Stimulated activated CD8-positive, alpha-beta memory T cell treated with anti-CD3 and anti-CD28 coated beads, Interleukin-15, amount 100 ng/mL, for 24 hours (primary cell): ENCODE measurements at places on chromosomes 16 and 17.

DNA sequence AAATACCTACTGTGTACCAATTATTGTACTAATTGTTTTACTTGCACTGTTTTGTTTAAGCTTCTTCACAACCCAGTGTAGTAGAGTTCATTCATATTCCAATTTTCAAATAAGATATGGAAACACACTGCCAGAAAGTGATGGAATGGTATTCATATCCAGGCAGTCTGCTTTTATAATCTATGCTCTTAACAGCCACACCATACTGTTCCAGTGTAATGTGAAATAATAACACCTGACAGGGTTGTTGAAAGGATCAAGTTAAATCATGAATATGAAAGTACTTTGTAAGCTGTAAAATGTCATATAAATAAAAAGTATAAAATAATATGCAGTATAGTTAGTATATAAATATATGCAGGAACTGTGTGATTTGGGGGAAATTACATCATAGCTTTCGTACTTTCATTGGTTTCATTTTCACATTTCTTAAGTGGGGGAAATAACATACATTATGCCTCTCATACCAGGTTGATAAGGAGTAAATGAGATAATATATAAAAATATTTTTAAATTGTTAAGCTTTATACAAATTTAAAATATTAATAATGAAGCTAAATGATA lies 230.8 kb downstream of the TANC2 start:
- DNase-seq, result no peak

DNA sequence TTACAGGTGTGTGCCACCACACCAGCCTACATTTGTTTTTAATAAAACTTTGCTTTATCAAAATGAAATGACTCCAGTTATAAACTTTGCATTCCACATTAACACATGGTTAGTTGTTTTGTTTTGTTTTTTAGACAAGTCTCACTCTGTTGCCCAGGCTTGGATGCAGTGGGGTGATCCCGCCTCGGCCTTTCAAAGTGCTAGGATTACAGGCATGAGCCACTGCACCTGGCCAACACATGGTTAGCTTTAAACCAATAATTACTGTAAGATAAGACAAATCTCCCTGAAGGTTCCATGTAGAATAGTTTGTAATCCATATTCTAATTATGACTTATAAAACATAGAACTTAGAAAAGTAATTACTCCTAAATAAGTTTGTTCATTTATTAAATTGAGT lies 89.8 kb upstream of the MED13 start:
- no peak for DNase-seq

- DNase-seq, result no peak
Observed at GRCh38 chr16:27108826-27109665, 42.3 kb downstream of the C16orf82 start.

DNA sequence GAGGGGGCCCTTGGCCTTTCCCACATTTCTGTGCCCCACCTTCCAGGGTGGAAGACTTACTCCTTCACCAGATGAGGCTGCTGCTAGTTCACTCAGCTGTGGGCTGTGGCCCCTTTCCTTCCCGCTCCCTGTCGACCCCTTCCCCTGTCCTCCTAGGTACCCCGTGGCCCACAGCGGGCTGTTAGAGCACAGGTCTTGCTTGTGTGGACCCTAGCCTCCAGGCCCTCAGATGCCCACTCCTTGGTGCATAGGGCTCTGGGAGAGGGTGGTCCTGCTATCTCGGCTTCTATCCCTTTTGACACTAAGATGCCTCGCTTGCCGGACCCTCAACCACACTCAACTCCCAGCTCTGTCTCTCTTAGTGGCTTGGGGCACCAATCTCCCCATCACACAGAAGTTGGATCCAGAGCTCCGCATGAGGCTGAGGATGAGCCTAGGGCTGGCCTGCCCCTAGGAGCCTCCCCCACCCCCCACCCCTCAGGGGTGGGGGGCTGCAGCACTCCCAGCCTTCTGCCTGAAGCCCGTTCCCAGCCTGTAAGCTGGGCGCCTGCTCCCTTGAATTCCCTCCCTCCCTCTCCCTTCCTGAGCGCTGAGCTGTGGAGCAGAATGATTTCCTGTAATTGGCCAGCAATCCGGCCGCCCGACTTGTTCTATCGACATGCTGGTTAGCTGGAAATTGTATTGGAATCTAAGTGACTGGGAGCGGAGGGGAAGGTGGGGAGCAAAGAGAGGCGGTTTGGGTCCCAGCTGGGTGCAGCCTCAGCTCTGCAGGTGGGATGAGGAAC lies 30.9 kb downstream of the DCAKD start:
- no peak for DNase-seq

DNA sequence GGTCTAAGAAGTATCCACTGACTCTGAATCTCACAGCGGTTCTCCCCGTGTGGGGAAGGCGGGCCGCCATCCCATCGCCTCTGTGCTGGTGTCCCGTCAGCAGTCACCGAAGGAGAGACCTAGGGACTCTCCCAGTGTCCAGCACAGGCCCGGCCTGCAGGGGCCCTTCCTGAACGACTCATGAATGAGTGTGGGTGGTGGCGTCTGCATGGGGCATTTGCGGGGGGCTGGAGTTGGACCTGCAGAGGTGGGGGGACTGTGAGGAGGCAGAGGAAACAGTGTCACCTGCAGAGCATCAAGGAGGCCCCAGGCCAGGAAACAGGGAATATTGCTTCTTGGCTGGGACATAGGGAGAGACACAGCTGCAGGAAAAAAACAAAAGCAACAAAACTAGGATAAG lies 10.3 kb downstream of the KCNG4 start:
- DNase-seq, result no peak

DNA sequence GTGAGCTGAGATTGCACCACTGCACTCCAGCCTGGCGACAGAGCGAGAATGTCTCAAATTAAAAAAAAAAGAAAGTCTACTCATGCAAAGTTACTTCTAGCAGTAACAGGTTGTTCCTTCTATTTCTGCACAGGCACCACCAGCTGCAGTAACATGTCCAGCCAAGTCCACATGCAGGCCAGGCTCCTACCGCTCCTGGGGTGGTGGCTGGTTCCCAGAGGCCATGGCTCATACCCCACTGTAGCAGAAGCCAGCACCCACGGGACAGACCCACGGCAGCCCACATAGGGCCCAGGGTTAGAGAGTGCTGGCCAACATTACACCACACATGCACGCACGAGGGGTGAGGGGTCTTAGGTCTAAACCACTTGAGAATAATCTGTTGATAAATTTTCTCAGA lies 26.7 kb upstream of the TRAP1 start:
- no peak for DNase-seq

DNA sequence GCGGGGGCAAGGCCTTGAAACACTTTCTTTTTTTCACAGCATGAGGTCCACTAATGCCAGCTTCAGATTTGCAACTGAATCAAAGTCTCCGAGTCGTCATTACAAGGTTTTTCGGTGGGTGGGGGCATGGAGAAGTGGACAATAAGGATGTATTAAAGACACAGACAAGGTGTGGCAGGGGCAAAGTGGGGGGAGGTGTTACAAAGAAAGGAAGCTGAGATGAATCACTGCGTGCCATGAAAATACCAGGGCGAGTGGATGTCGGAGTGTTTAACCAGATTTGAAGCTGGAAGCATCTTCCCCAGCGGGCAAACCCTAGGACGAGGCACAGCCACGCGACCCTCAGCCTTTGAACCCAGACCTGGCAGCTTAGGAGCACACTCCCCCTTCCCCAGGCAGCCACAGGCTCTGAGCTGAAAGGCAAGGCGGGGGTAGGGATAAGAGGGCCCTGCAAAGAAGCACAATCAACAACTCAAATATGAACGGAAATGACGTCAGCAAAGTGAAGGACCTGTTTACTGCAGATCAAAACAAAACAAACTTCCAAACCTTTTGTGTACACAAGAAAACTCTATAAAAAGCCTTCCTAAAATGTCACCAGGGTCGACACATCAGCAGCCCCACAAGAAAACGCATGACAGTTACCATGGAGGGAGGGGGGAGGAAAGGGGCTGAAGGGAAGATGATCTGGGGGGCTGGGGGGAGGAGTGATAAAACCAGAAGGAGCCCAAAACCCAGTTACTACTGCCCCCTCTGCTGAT lies 5.6 kb upstream of the ZFHX3 start:
- DNase-seq, result no peak

GRCh38 chr16:2032285-2033056 lies 5.8 kb downstream of the NHERF2 start:
- DNase-seq, result no peak

DNA sequence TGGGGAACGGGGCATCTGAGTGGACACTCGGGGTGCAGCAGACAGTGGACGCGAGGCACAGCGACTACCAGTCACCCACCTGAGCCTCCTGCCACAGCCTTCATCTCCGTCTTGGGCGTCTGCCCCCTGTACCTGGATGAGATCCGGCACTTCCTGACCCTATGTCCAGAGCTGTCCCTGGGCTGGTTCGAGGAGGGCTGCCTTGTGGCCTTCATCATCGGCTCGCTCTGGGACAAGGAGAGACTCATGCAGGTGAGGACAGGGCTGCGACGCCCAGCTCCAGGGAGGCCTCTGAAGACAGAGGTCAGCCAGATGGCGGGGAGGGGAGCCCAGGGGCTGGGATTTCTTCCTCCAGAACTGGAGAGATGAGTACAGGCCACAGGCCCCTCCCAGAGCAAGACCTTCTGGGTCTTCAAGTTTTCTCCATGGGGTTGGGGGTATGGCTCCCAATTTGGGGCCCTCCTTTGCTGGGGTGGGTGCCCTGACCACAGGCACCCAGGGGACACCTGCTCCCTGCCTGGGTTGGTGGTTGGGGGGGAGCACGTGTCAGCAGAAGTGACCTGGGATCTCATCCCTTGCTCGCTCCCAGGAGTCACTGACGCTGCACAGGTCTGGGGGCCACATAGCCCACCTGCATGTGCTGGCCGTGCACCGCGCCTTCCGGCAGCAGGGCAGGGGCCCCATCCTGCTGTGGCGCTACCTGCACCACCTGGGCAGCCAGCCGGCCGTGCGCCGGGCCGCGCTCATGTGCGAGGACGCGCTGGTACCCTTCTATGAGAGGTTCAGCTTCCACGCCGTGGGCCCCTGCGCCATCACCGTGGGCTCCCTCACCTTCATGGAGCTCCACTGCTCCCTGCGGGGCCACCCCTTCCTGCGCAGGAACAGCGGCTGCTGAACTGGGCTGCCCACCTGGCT lies 1.9 kb downstream of the AANAT start:
- no peak for DNase-seq
